Prostate gland (tissue), 2 donors: ENCODE measurements at places on chromosomes 6 and 20. TPM values are rescaled to one million over a fixed set of nuclear protein-coding genes. Genes with fewer than 3 reads are reported as not detected.

GPR63 gene
- total RNA-seq = 3.4 TPM

STMND1 gene
- total RNA-seq = not detected

IPCEF1 gene
- 6.1 TPM for total RNA-seq

FAM83C gene
- 0.36 TPM for total RNA-seq

METTL24 gene
- total RNA-seq = 0.96 TPM

ALDH5A1 gene
- total RNA-seq = 11.1 TPM

ZC2HC1B gene
- not detected for total RNA-seq

SUMO4 gene
- 2.4 TPM for total RNA-seq

RNF217 gene
- total RNA-seq = 24.3 TPM

CENPW gene
- not detected for total RNA-seq

SAMD3 gene
- total RNA-seq = 3.6 TPM

TP53TG5 gene
- total RNA-seq = 0.51 TPM

BHLHE23 gene
- not detected for total RNA-seq

TNXB gene
- 29.1 TPM for total RNA-seq

NKX2-2 gene
- 0.14 TPM for total RNA-seq

LY6G6D gene
- total RNA-seq = not detected

TRIM31 gene
- not detected for total RNA-seq

SLC17A2 gene
- total RNA-seq = not detected

SLC22A7 gene
- not detected for total RNA-seq

MDFI gene
- total RNA-seq = 77.9 TPM

RCAN2 gene
- 12.3 TPM for total RNA-seq

SRSF12 gene
- 5.7 TPM for total RNA-seq

TRERF1 gene
- 9.5 TPM for total RNA-seq

PGC gene
- 391 TPM for total RNA-seq

MMP24OS gene
- total RNA-seq = 35.4 TPM

BEND3 gene
- 4.0 TPM for total RNA-seq
